ENCODE measurements at places on chromosomes 2 and 18.

- H3K4me1 ChIP-seq, result no peaks in the 10 kb centered on the region
- no peak overlapping the region for H3K4me3 ChIP-seq
- H3K27ac ChIP-seq, result no peak overlapping the region
- DNase-seq, result no peak
- H3K27me3 ChIP-seq, result peaks cover 39% of the 10 kb centered on the region
Measured at GRCh38 chr2:237120916-237121315, 35.2 kb downstream of the COPS8 start.

- H3K36me3 ChIP-seq, result no peaks in the 10 kb centered on the region
- no peak overlapping the region for H3K4me3 ChIP-seq
- H3K27me3 ChIP-seq, result peaks cover 12% of the 10 kb centered on the region
- no peaks in the 10 kb centered on the region for H3K4me1 ChIP-seq
- DNase-seq, result no peak
Measured at GRCh38 chr2:112686348-112687217, 34.2 kb upstream of the NT5DC4 start.

DNA sequence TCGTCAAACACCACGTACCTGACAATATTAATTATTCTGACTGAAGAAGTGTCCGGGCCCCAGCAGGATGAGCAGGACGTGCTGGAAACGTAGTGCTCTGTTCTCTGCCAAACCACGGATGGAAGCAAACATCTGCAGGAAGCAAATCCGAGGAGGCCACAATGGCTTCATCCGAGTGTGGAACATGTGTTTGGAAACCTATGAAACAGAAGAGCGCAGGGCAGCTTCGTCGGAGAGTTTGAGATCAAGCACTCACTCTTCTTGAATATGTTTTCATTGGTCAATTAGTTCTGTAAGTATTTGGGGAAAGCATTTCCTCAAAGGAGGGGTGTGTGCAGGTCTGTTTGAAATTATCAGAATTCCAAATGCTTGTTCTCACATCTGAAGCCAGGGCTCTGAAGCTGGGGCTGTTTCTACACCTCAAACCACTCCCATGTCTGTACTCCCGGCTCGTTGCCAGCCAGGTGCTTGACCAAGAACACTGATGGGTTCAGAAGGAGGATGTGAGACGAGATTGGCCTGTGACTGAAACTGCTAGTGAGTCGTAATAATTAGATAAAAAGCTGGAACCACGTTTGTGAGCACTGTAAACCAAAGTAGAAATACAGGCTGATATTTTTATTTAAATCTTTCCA is 356.6 kb upstream of the SALL3 start:
- no peak for DNase-seq
- H3K27me3 ChIP-seq, result peaks cover 7% of the 10 kb centered on the region
- peaks cover 5% of the 10 kb centered on the region for H3K4me1 ChIP-seq

DNA sequence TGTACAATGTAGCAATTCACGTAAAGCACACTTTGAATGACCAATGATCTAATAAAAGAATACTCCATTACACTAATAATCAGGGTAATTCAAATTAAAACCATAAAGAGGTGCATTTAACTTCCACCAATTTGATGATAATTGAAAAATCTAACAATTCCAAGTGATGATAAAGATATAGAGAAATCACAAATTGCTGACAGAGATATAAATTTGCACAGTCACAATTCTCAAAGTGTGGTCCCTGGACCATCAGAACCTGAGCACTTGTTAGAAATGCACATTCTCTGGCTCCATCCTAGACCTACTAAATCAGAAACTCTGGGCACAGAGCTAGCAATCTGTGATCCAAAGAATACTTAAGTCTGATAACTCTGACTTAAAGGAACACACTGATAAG is 165.8 kb upstream of the DCC start:
- no peak for DNase-seq
- no peaks in the 10 kb centered on the region for H3K27me3 ChIP-seq
- H3K27ac ChIP-seq, result no peak overlapping the region
- no peaks in the 10 kb centered on the region for H3K4me1 ChIP-seq
- H3K4me3 ChIP-seq, result no peak overlapping the region
- H3K36me3 ChIP-seq, result no peaks in the 10 kb centered on the region

DNA sequence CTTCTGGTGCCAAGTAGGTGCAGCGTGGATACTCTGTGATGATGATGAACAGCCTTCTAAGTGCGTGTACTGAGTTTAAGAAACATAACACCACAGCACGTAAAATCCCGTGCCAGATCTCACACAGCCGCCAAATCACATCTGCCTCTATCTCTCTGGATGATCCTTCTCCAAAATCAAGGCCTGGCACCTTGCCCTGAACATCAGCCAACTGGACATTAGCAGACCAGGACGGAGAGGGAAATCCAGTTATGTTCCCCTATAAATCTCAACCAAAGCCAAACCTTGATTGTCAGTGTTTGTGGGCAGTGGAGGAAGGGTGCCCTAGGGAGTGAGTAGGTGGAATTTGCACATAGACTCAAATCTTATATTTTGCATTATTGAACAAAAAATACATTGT is 164.3 kb downstream of the MIB1 start:
- no peak overlapping the region for H3K27ac ChIP-seq
- peaks cover 5% of the 10 kb centered on the region for H3K27me3 ChIP-seq
- no peaks in the 10 kb centered on the region for H3K36me3 ChIP-seq
- no peak overlapping the region for H3K4me3 ChIP-seq

- DNase-seq, result no peak
- H3K27ac ChIP-seq, result no peak overlapping the region
- no peak overlapping the region for H3K4me3 ChIP-seq
- no peaks in the 10 kb centered on the region for H3K27me3 ChIP-seq
Measured at GRCh38 chr2:163207693-163208370, 369.3 kb upstream of the KCNH7 start.

DNA sequence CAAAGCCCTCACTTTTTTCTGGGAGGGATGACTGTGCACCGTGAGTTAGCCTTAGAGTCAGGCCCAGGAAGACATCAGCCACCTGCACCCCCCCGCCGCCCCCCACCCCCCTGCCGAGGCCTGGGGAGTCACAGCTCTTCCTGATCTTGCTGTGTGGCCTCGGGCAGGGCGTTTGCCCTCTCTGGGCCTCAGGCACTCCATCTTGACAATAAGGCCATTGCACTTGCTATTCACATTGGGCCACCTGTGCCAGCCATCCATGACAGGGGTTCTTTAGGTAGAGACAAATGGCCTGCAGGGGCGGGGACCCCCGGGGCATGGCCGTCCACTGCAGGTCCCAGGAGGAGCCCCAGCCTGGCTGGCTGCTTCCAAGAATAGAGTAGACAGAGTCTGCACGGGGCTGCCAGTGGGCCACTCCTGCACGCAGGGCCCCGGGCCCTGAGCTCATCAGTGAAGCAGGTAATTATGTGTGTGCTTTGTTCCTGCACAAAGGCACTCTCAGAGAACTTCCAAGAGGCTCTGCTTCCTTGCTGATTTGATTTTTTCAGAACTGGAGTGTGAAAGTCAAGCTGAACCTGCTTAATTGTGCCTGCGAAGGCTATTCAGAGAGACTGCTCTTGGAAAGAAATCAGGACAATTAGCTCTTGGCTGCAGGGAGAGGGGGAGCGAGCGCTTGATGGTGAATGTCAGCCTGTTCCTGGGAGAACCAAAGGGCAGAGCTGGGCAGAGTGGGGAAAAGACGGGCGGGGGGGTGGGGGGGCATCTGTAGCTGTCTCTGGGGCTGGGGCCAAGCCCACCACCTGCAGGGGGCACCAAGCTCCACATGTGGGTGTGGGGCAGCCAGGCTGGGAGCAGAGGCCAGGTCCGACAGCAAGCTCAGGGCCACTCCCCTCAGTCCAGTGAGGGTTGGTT is 40.3 kb downstream of the RRM2 start:
- no peak for DNase-seq
- H3K4me3 ChIP-seq, result no peak overlapping the region
- H3K4me1 ChIP-seq, result peaks cover 3% of the 10 kb centered on the region
- H3K27me3 ChIP-seq, result no peaks in the 10 kb centered on the region

All from progenitor cell of endocrine pancreas (in vitro differentiated cells).